ENCODE measurements at places on chromosomes 3 and 15. TPM values are rescaled to one million over a fixed set of nuclear protein-coding genes. Genes with fewer than 3 reads are reported as not detected.

The ZDHHC23 gene
- total RNA-seq, result 14.6 TPM

The ITGA11 gene
- 0.72 TPM for total RNA-seq

The PLSCR5 gene
- not detected for total RNA-seq

The C3orf85 gene
- total RNA-seq, result 12.6 TPM

The SEMA3G gene
- total RNA-seq, result 0.68 TPM

The KCNMB2 gene
- total RNA-seq, result not detected

GRCh38 chr3:16303037-16303575, 38.1 kb downstream of the OXNAD1 start:
- peaks cover 6% of the 10 kb centered on the region for H3K36me3 ChIP-seq
- peaks cover 27% of the 10 kb centered on the region for H3K4me1 ChIP-seq
- H3K27me3 ChIP-seq, result no peaks in the 10 kb centered on the region
- no peak for DNase-seq

- no peaks in the 10 kb centered on the region for H3K36me3 ChIP-seq
- no peaks in the 10 kb centered on the region for H3K4me1 ChIP-seq
- no peak overlapping the region for H3K4me3 ChIP-seq
- no peak for DNase-seq
- H3K27me3 ChIP-seq, result no peaks in the 10 kb centered on the region
- no peak overlapping the region for H3K27ac ChIP-seq
These were observed 215.7 kb upstream of the FEZF2 start for GRCh38 chr3:62589078-62589477.

GRCh38 chr3:32410367-32411246, 19.0 kb downstream of the CMTM7 start:
- no peaks in the 10 kb centered on the region for H3K27me3 ChIP-seq
- DNase-seq, result no peak
- H3K4me1 ChIP-seq, result no peaks in the 10 kb centered on the region
- no peak overlapping the region for H3K27ac ChIP-seq
- no peaks in the 10 kb centered on the region for H3K36me3 ChIP-seq

GRCh38 chr3:138351916-138352550, 3.7 kb downstream of the MRAS start:
- no peak overlapping the region for H3K27ac ChIP-seq
- H3K36me3 ChIP-seq, result no peaks in the 10 kb centered on the region
- no peaks in the 10 kb centered on the region for H3K4me1 ChIP-seq
- no peak for DNase-seq
- no peaks in the 10 kb centered on the region for H3K27me3 ChIP-seq

- H3K36me3 ChIP-seq, result no peaks in the 10 kb centered on the region
- DNase-seq, result no peak
- H3K27me3 ChIP-seq, result no peaks in the 10 kb centered on the region
These were observed 900.6 kb downstream of the TUSC7 start for GRCh38 chr3:117610156-117610555.

GRCh38 chr15:60831540-60831939, 352.6 kb upstream of the ICE2 start:
- H3K27me3 ChIP-seq, result no peaks in the 10 kb centered on the region
- H3K36me3 ChIP-seq, result no peaks in the 10 kb centered on the region
- no peak overlapping the region for H3K27ac ChIP-seq
- H3K4me3 ChIP-seq, result no peak overlapping the region

GRCh38 chr15:92053753-92054316, 200.3 kb downstream of the SLCO3A1 start:
- H3K4me1 ChIP-seq, result no peaks in the 10 kb centered on the region
- H3K36me3 ChIP-seq, result no peaks in the 10 kb centered on the region
- no peak overlapping the region for H3K27ac ChIP-seq
- DNase-seq, result no peak
- no peaks in the 10 kb centered on the region for H3K27me3 ChIP-seq
- H3K4me3 ChIP-seq, result no peak overlapping the region

DNA sequence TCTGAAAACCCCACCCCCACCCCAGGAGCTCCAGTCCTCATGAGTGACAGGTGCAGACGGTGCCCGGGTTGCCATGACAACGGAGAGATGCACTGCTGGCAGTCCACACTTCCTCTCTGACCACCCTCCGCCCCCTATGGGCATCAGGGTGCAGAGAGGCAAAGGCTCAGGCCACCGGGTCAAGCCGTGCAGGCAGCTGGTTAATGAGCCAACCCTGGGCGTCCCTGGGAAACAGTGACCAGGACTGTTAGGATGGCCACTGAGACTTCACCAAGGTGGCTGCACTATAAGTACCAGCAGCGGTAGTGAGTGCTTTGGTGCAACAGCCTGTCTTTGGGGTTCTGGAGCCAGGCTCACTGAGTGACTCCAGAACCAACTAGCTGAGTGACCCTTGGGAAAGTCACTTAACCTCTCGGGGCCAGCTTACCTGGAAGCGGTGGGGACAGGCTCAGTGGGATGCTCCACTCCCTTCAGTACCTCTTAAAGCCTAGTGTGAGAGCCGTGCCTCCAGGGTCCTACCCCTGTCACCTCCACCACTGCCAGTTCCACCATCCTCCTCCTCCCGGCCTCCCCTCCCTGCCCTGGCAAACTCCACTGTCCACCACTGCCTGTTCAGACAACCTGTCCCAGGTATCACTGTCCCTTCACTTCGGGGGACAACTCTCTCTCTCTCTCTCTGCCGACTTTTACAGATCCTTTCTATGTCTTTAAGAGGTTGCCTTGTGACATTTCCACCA, 121.0 kb upstream of the PRR20G start:
- H3K27me3 ChIP-seq, result no peaks in the 10 kb centered on the region
- H3K4me3 ChIP-seq, result no peak overlapping the region

GRCh38 chr3:169323578-169324451, 339.7 kb downstream of the MECOM start:
- H3K4me1 ChIP-seq, result no peaks in the 10 kb centered on the region
- no peak for DNase-seq
- H3K27me3 ChIP-seq, result no peaks in the 10 kb centered on the region
- H3K36me3 ChIP-seq, result no peaks in the 10 kb centered on the region
- H3K4me3 ChIP-seq, result no peak overlapping the region

DNA sequence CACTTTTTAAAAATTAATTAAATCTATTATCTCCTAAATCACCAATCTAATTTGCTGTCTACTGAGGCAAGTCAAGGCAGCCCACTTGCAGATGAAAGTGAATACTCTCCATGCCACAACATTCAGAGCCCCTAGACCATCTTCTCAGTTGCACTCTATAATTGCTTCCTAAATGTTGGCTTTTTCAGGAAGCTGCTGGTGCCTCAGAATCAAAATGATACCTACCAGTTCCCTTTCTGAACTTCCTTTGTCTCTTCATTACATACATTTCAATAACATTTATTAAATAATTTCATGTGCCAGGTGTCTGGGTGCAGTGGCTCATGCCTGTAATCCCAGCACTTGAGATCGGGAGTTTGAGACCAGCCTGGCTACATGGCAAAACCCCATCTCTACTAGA, 124.1 kb downstream of the SERPINI1 start:
- H3K27ac ChIP-seq, result no peak overlapping the region
- no peak overlapping the region for H3K4me3 ChIP-seq
- no peak for DNase-seq
- peaks cover 9% of the 10 kb centered on the region for H3K4me1 ChIP-seq

- H3K36me3 ChIP-seq, result no peaks in the 10 kb centered on the region
- H3K27me3 ChIP-seq, result no peaks in the 10 kb centered on the region
- no peak overlapping the region for H3K27ac ChIP-seq
- H3K4me3 ChIP-seq, result no peak overlapping the region
- no peak for DNase-seq
These were observed 124.9 kb downstream of the DNAJB8 start for GRCh38 chr3:128341659-128342395.

DNA sequence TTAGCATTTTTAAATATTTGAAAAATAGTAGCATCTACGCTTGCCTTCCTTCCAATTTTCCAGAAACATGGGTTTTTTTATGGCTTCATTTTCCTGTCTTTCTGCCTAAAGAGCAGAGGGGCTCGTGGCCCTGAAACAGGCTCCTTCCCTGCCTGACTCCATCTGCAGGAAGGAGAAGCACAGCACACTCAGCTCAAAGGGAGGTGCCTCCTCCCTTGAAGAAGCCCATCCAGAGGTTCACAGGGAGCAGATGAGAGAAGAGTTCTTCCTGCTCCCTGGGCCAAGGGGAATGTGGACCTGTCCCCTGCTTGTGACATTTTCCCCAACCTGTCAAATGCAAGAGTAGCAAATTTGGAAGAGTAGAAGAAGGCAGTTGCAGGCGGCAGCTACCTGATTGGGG, 55.8 kb downstream of the BBX start:
- no peak for DNase-seq
- no peaks in the 10 kb centered on the region for H3K4me1 ChIP-seq
- H3K36me3 ChIP-seq, result no peaks in the 10 kb centered on the region
- no peak overlapping the region for H3K27ac ChIP-seq
- no peaks in the 10 kb centered on the region for H3K27me3 ChIP-seq

All from right lobe of liver (tissue), 6 donors.